Cortex of kidney (tissue), 1 donor: ENCODE measurements at places on chromosomes 3 and 15.

DNA sequence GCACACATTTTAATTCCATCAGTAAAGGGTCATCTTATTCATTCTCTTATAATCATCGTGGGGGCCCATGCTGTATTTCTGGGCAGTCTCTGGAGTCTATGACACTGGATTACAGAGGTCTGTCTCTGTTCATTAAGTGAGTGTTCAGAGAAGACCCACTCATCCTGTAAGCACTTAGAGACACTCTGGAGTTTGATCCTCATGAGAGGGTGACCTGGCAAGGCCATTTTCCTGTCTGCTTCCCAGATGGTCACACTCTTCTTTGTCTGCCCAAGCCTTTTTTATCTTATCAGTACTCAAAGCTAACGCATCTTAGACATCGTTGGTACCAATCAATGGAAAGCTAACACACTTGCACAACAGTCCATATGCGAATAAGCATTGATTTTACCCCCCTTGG is 333.1 kb downstream of the RORA start:
- DNase-seq, result no peak

DNA sequence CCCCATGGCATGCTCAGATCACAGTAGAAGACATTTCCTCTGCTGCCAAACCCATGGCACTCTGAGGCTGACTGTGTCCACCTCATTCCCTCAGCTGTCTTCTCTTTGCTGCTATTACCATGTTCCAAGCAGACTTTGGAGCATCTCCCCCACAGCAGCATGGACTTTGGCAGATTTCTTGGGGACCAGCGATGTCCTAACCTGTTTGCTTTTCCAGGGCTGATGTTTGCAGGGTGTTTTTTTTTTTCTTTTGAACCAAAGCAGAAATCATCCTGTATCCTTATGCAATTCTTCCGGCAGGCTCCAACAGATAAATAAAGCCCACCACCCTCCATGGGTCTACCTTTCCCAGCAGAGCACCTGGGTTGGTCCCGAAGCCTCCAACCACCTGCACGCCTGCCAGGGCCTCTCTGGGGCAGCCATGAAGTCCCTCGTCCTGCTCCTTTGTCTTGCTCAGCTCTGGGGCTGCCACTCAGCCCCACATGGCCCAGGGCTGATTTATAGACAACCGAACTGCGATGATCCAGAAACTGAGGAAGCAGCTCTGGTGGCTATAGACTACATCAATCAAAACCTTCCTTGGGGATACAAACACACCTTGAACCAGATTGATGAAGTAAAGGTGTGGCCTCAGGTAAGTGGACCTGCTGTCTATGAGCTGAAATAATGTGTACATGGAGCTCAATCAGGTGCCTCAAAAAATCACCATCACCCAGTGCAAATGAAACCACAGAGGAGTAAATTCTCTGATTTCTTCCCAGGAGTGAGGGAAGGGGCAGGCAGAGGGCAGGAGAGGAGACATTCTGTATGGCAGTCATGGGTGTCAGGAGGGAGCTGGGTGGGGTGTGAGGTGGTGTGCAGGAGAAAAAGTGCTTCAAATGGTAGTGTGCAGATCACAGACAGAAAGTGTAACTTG is at the start of gene AHSG:
Gene AHSG (plus strand): TSS at position 340 of the 916 bp plus-strand sequence. CDS start 82 bp downstream, at position 422.
- DNase-seq, result no peak

- no peak for DNase-seq
Observed at GRCh38 chr3:161409069-161409468, 37.8 kb upstream of the SPTSSB start.

DNA sequence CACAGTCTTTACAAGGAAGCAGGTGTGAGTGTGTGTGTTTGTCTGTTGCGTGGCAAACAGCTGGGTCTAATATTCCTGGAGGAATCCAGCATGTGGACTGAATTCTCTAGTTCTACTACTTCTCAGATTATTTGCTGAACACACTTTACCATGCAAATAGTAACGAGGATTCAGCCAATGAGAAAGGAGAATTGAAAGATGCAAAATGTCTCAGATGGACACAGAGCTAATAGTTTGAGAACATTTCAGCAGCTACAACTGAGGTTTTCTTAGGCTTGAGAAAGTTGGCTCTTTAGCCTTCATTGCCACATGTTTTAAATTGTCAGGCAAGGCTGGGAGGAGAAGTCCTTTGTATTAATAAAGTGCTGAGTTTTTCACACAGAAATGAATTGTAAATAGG is 568.0 kb upstream of the MDFIC2 start:
- no peak for DNase-seq

DNA sequence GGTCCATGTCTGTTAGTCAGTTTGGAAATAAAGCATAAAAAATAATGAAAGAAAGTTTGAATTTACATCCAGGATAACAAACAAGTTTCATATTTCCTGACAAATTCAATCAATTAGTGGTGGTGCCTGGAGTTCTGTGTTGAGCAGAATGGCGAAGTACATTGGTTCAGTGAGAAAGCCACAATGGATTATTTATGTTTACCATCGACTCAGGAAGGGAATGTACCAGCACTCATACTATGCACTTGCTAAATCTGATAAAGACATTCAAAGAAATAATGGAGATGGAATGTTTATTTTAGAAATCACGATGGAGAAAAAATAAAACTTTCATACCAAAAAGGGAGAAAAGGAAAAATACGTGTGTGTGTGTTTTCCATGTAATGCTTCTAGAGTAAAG is 45.3 kb upstream of the MME start:
- DNase-seq, result no peak

DNA sequence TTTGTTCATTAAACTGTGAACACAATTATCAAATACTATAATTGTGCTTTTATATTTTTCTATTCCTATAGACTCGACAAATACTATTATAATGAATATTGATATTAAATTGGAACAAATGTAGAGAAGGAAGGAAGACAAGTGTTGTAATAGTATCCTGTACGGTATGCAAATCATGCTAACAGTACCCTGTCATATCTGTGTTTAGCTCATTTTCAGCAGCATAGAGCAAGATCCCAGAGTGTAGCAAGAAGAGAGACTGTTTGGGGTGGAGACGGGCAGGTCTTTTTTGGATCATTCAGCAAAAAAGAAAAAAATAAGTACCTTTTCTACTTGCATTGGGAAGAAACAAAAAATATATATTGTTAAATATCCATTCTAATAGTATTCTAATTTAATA is 224.1 kb downstream of the TPRG1 start:
- DNase-seq, result no peak

GRCh38 chr15:56358604-56359003 is 6.6 kb upstream of the TEX9 start:
- DNase-seq, result no peak

GRCh38 chr3:50321336-50322114 is 1.0 kb downstream of the HYAL2 start:
- DNase-seq, result no peak

- DNase-seq, result no peak
Observed at GRCh38 chr3:133040696-133041523, 2.7 kb downstream of the TMEM108 start.
